ENCODE measurements at places on chromosomes 1 and 21. TPM values are rescaled to one million over a fixed set of nuclear protein-coding genes. Genes with fewer than 3 reads are reported as not detected.

DNA sequence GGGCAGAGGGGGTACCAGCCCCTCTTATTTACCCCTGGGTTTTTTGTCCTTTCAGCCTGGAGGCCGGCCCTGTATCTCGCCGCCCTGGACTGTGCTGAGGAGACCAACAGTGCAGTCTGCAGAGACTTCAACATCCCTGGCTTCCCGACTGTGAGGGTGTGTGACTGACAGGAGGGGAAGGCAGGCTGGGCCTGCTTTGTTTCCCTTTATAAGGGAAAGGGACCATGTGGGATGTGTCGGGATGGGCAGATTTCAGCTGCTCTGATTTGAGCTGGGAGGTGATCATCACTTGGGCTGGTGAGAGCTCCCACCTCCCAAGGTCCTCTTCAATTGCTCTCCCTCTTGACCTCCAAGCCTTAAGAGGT lies 11.7 kb downstream of the QSOX1 start:
- H3K36me3 ChIP-seq: no peaks in the 10 kb centered on the region
- no peaks in the 10 kb centered on the region for H3K27me3 ChIP-seq
- no peak overlapping the region for H3K4me3 ChIP-seq
- peaks cover 16% of the 10 kb centered on the region for H3K4me1 ChIP-seq
- peak overlapping the region; percentile 46 for H3K27ac ChIP-seq

- no peak overlapping the region for H3K4me3 ChIP-seq
- DNase-seq: no peak
- H3K27ac ChIP-seq: no peak overlapping the region
- H3K27me3 ChIP-seq: no peaks in the 10 kb centered on the region
These were observed 8.3 kb upstream of the FASLG start for GRCh38 chr1:172650474-172651193.

- no peak for DNase-seq
- H3K27me3 ChIP-seq: no peaks in the 10 kb centered on the region
- H3K27ac ChIP-seq: no peak overlapping the region
- H3K4me1 ChIP-seq: no peaks in the 10 kb centered on the region
- H3K4me3 ChIP-seq: no peak overlapping the region
These were observed 10.0 kb upstream of the AGPAT3 start for GRCh38 chr21:43854773-43855633.

GRCh38 chr1:42815941-42816584 lies 859 bp upstream of the ERMAP start:
- peak overlapping the region; percentile 99 for H3K27ac ChIP-seq
- H3K36me3 ChIP-seq: no peaks in the 10 kb centered on the region
- H3K4me1 ChIP-seq: peaks cover 17% of the 10 kb centered on the region
- DNase-seq: no peak

DNA sequence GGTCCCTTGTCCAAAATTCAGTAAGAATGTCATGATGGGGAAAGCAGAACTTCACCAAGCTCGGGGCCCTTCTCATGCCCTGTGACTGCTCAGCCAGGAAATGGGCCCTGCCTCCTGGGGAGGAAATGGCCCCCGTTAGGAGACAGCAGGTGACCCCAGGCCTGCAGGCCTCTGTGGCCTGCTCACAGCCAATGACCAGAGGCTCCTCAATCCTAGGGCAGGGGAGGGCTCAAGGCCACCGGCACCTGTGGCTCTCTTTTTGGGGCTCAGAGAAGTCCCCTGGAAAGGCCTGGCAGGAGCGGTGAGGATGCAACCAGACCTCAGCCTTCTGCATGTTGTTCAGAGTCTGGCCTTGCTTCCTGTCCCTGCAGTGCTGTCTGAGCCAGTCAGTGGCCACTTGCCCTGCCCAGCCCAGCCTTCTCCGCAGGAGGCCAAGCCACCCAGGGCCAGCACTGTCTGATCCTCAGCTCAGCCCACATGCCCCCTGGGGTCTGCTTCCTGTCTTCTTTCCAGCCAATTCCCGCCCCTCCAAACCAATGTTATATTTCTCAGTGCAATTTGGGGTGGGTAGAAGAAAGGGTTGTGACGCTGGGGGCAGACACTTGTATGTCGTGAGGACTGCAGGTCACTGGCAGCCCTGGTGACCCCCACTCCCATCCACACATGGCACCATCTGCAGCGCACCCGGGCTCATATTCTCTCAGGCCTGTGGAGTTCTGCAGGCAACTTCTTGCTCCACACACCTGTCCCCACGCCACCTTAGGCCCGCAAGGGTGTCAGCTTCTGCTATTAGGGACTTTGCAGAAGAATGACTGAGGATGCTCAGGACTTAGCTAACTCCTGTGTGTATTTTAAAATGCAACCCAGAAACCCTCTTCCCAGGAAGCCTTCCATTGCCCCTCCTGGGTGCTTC lies 83.6 kb downstream of the ITPKB start:
- no peaks in the 10 kb centered on the region for H3K36me3 ChIP-seq
- no peak for DNase-seq
- H3K27ac ChIP-seq: peak overlapping the region; percentile 60
- H3K4me3 ChIP-seq: no peak overlapping the region
- H3K27me3 ChIP-seq: no peaks in the 10 kb centered on the region

- H3K4me1 ChIP-seq: no peaks in the 10 kb centered on the region
- H3K27me3 ChIP-seq: no peaks in the 10 kb centered on the region
- H3K4me3 ChIP-seq: no peak overlapping the region
- DNase-seq: no peak
These were observed 159.7 kb downstream of the HIVEP3 start for GRCh38 chr1:41758904-41759548.

DNA sequence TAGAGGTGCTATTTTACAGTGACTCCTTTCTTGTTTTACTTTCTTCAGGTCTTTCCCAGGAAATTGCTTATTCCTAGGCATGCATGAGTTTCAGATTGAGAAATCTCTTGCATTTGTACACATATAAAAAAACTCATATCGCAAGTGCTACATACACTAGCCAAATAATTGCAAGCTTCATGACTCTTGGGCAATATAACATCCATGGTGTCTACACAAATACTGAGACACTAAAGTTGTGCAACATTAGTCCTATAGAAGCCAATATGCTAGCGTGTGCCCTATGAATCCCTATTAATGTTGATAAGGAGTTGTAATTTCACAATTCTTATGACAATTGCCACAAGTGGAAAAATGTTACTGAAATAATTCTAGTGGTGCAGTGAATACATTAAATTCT lies 591.0 kb downstream of the ADGRL2 start:
- no peaks in the 10 kb centered on the region for H3K36me3 ChIP-seq
- DNase-seq: no peak
- no peak overlapping the region for H3K27ac ChIP-seq
- H3K4me1 ChIP-seq: peaks cover 15% of the 10 kb centered on the region

KAZN gene
- 30.3 TPM for total RNA-seq

B3GALT2 gene
- 0.21 TPM for total RNA-seq

DAB1 gene
- total RNA-seq: not detected

All from thoracic aorta (tissue), 2 donors.